ENCODE measurements at places on chromosomes 16 and 17. TPM values are rescaled to one million over a fixed set of nuclear protein-coding genes. Genes with fewer than 3 reads are reported as not detected.

Gene MT1E
- 50.9 TPM for total RNA-seq

Gene C16orf46
- total RNA-seq = 0.54 TPM

Gene NAGS
- 0.43 TPM for total RNA-seq

Gene MYH3
- total RNA-seq = 0.86 TPM

Gene RDM1
- total RNA-seq = 0.32 TPM

Gene OTOA
- 0.13 TPM for total RNA-seq

Gene QPRT
- 0.52 TPM for total RNA-seq

Gene TMEM238L
- not detected for total RNA-seq

Gene ARHGDIG
- total RNA-seq = 0.22 TPM

Gene TBC1D3K
- total RNA-seq = not detected

Gene HOXB1
- total RNA-seq = not detected

Gene TPSD1
- not detected for total RNA-seq

Gene CES5A
- total RNA-seq = not detected

Gene CCR7
- total RNA-seq = 0.11 TPM

Gene OR2C1
- total RNA-seq = 0.11 TPM

Gene MT1H
- total RNA-seq = not detected

Gene ZDHHC7
- 139 TPM for total RNA-seq

Gene BIRC5
- 31.8 TPM for total RNA-seq

Gene CEP295NL
- total RNA-seq = 3.2 TPM

Gene CPHXL2
- not detected for total RNA-seq

Gene PSMB10
- 33.1 TPM for total RNA-seq

Gene MYCBPAP
- total RNA-seq = 1.8 TPM

Gene ASB16
- total RNA-seq = 0.11 TPM

Gene FSCN2
- 3.4 TPM for total RNA-seq

Gene SCNN1B
- not detected for total RNA-seq
